Fibroblast of mammary gland (primary cell): ENCODE measurements at places on chromosomes 5 and 9.

DNA sequence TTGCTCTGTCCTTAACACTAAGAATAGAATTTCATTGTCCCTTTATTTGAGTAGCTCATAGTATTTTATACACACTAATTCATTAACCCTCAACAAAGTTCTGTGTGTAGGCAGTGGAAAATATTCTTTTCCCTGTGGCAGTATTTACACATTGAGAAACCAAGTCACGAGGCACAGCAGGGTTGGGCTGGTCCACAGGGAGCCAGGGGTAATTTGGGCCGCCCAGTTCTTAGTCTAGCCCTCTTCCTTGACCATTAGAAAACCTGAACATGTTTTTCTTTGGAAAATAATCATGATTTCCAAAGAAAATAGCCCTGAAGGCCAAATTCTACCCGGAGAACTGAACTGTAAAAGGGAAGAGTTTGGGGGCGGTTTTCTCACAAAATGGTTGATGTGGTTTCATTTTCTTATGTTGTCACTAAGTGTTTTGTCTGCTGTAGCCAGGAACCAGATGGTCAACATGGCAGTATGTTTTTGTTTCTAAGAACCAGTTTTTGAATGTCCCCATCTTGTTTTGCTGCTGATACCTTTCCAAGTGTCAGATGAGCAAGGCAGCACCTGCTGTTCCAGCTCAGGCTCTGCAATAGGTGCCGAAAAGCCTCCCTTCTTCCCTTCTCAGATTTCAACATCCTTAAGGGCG is 29.6 kb downstream of the ARHGEF28 start:
- DNase-seq: no peak

DNA sequence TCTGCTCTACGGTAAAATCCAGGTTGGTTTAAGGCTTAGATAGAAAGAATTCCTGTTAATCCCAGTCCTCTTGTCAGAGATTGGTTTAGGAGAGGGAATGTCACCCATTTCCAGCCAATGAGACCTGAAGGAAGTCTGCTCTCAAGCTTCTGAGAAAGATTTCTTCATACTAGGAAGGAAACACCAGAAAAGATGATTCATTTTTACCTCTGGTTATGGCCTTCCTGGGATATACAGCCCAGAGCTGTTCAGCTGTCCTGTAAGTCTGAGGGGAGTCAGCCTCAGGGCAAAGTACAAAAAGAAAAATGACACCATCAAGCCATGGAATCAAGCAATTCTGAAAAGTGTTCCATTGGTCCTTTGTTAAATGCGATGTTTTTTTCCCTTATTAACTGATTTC is 18.6 kb upstream of the CFAP95 start:
- peak; percentile 14 for DNase-seq

GRCh38 chr9:130441031-130441430 is 3.7 kb upstream of the ASS1 start:
- DNase-seq: no peak

GRCh38 chr9:104073770-104074133 is 20.4 kb upstream of the SMC2 start:
- DNase-seq: peak; percentile 35

- no peak for DNase-seq
Measured at GRCh38 chr9:92661743-92662142, 8.2 kb downstream of the IPPK start.
